ENCODE measurements at places on chromosomes 16 and 17.

DNA sequence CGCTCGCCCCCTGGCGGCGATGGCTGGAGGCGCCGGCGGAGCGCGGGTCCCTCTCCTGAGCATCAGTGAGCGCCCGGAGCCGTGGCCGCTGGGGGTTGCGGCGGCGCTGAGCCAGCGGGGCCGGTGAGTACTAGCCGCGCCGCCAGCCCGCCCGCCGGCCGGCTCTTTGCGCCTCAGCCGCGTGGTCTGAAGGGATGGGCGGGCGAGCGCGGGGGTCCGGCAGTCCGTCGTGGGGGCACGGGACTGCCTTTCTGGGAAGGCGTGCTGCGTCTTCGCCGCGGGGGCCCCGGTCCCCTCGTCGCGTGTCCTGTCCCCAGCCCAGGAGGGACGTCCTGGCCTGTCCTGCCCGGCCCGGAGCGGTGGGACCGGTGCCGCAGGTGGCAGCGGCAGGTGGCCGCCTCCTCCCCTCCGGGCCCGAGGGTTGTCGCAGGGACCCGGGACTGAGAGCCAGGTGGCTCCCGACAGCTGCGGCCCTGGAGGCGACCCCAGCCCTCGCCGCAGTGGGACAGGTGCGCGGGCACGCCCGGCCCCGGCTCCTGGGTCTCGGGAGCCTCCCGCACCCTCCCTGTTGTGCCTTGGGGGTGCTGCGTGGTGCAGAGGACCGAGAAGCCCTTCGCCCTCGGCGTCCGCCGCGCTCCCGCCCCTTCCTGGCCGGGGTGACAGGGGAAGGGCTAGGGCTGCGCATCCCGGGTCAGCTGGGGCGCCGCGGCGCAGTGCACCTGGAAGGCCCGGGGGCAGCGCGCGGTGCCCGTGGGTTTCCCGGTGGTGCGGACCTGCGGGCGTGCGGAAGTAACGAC is at the start of gene SPECC1:
TSS of gene SPECC1 (plus strand) at position 58 of the 797 bp plus-strand sequence. CDS start 87,293 bp downstream, outside the sequence.
- peak; percentile 90 for DNase-seq

DNA sequence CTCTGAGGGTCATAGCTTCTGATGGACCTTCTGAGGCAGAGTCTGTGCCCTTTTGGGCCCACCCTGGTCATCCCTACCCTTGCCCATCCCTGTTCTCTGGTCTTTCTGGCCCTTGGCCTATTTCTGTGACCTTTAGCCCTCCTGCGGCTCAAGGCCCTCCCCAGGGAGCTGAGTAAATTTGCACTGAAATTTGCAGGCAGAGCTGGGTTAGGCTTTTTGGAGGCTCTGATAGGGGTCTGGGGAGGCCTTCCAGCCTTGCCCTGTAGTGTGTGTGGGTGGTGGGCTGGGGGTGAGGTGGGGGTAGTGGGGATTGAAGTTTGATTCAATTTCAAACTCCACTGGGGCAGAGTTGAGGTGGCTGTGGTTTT is 17.8 kb downstream of the RARA start:
- DNase-seq = no peak

- no peak for DNase-seq
These were observed 124.5 kb upstream of the MAF start for GRCh38 chr16:79725051-79725450.

DNA sequence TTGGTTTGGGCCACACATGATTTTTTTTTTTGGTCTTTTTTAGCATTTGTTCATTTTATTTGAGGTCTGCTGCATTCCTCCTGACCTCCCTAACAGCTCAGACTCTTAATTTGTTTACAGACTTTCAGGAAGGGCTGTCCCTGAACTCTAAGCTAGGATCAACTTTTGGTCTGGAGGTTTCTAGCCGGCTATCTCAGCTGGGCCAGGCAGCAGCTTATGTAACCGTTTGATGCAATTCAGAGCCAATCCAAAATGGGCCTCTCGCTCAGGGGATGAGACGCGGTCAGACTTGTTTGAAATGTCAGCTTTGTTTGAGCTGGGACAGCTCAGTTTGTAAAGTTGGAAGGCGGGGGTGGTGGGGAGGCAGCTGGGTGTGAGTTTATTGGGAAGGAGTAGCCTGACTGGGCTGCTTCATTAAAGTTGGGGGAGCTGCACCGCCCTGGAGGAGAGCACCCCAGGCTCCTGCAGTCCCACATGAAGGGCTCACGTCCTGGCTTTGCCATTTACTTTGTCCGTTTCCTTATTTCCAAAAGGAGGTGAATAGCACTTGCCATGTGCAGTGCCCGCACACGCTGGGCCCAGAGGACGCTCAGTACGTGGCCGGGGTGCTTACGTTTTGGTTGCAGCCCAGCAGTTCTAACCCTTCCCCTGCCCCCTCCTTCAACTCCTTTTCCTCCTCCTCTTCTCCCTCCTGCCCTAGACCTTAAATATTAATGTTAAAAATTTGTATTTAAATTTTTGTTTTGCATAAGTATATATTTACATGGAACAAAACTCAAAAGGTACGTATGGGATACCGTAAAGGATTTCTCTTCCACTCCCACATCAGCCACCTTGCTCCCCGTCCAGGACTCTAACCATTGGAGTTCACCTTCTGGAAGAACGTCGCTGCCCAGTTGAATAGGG is 121.2 kb downstream of the SNX29 start:
- DNase-seq = no peak

DNA sequence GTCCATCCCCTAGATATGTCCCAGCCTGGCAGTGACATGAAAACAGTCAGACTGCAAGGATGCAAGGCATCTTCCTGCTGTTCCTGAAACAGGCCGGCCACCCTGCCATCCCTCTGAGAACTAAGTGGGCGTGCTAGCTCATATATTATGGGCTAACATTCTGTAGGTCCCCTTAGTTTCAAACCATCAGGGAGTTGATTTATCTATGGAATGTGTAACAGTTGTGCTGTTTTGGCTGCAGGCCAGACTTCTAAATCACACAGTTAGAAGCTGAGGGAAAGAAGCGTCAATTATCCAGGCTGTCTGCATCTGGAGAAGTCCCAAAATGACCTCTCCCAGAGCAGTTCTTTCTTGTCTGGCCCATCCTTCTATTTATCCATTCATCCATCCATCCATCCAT is 102.7 kb upstream of the DNAH9 start:
- no peak for DNase-seq

DNA sequence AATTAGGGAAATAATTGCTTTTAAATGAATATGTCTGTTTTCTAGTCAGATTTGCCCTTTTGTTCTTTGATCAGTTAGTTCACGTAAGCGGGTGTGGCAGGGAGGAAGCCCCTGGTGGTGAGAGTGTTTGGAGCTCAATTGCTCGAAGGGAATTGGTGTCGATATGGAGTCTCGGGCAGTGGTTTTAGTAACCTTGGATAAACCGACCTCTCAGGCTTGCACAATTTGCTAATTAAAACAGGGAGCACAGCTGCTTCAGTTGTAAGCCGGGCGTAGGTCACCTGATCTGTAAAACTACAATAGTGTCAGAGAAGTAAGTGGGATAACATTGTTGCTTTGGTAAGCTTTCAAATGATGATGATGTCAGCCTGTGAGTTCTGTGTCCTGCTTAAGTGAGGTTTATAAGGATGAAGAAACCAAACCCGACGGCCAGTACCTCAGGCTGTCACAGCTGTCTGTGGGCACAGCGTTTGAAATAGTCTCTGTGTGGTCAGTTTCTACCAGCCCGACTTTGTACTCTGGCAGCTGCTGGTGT is 2.9 kb downstream of the ZNF750 start:
- no peak for DNase-seq

DNA sequence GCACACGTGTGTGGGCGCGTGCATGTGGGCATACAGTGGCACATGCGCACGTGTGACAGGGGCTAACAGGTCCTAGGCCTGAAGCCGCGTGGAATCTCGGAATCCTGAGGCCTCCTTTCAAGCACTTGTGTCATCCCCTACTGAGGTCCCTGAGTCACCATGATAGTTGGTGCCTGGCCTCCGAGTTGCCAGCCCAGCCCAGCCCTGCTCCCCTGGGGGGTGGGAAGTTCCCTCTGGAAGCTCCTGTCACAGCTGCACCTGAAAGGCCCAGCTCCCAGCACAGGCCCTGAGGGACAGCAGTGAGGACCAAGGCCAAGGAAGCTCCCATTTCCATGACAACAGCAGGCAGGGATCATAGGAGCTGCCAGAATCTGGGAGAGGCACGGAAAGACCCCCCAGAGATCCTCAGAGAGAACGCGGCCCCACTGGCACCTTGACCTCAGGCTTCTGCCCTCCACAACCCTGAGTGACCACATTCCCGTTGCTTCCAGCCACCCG is 35.4 kb upstream of the ENPP7 start:
- no peak for DNase-seq

DNA sequence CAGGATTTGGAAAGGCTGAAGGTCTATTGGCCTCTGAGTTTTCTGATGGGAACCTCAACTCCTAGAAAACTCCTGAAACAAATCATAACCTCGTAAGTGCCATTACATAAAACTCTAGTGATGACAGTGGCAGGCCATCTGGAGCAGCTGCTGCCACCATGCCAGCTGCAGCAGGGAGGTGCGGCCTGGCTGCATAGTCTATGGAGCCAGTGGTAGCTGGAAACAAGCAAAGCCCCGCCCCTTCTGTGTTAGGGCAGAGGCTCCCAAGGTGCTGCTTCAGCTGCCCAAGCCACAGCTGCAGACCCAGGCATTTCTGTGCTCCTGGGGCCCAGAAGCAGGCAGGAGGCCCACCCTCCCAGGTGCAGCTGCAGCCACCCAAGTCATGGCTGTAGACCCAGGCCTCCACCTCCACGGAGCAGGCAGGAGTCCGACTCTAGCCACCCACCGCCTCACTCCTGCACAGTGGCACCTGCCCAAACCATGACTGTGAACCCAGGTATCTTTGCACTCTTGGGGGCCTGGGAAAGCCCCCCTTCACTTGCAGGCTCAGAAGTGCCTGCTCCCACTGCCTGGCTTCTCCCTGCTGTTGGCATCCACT is 254.1 kb upstream of the KCNJ16 start:
- no peak for DNase-seq

DNA sequence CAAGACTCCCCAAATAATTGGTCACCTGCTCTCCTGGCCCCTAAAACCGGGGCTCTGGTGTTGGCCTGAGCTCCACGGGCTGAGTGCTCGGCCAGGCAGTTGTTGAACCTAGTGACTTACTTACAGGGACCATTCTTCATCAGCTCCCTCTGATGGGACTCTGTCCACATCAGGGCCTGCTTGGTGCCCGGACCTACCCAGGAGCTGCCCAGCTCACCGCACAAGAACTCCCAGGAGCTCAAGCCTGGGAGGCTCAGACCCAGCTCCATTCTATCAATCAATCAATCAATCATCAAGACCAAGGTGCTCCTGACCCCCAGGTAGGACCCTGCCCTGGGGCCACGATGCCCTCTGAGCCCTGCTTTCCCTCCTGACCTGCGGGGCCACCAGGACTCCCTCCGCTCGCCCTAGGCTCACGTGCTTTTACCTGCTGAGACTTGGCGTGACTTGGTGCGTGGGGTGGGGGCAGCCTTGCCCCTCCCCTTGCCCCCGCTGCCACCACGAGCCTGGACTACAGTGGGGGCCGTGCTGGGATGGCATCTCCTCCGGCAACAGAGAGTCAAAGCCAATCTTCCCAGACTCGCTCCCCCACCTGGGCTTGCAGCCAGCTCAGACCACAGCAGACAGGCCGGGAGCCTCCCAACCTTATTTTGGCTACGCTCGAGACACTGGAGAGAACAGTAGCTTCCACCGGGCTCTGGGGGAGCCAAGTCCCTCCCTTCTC is 15.7 kb downstream of the IL34 start:
- DNase-seq = no peak

DNA sequence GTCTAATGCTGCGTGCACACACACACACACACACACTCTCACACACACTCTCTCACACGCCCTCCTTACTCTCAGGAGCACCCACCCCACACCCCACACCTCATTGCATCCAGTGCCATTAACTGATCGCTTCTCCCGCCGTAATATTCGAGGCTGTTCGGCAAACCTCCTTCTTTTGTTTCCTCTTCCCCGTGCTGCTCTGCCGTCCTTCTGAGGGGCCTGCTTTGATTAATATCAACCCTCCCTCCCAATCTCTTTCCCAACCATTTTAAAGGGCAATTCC is 156.2 kb upstream of the TNRC6C start:
- DNase-seq = no peak

- no peak for DNase-seq
These were observed 503 bp upstream of the TBX4 start for GRCh38 chr17:61451538-61452300.

DNA sequence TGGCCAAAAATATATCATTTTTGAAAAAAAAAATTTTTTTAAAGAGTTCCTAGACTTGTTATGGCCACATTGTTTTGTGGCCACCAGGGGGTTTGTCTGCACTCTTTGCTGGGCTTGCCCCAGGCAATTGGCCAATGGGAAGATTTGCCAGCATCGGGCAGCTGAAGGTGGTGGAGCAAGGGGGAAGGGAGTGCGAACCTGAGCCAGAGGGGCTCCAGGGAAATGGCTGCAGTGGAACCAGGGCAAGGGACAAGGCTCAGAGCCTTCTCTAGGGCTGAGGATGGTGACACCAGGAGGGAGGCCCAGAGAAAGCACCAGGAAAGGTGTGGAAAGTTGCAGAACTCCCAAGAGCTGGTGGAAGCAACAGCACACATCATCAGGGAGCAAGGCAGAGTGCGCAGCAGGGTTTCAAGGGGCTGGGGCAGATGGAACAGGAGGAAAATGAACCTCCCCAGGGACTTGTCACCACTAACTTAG is 15.5 kb upstream of the CMIP start:
- no peak for DNase-seq

GRCh38 chr16:19888834-19889233 is 4.2 kb upstream of the GPRC5B start:
- DNase-seq = no peak

GRCh38 chr17:19707728-19708221 is 8.6 kb downstream of the SLC47A2 start:
- no peak for DNase-seq

- DNase-seq = peak; percentile 88
These were observed 3.3 kb downstream of the PGS1 start for GRCh38 chr17:78381601-78382232.

- DNase-seq = no peak
These were observed 637 bp downstream of the DHRS11 start for GRCh38 chr17:36592316-36592715.

DNA sequence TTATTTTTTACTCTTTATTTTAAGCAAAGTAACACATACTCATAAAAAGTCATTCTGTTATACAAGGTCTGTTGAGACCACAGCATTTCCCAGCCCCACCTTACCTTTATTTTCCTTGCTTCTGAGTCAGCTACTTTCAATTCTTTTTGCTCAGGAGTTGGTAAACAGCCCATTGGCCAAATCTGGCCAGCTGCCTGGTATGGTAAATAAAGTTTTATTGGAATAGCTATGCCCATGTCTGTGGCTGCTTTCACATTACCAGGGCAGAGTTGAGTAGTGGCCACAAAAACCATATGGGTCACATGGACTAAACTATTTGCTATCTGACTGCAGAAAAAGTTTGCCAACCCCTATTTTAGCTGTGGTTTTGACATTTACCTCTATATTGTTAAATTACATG is 3.4 kb upstream of the NSRP1 start:
- DNase-seq = no peak

DNA sequence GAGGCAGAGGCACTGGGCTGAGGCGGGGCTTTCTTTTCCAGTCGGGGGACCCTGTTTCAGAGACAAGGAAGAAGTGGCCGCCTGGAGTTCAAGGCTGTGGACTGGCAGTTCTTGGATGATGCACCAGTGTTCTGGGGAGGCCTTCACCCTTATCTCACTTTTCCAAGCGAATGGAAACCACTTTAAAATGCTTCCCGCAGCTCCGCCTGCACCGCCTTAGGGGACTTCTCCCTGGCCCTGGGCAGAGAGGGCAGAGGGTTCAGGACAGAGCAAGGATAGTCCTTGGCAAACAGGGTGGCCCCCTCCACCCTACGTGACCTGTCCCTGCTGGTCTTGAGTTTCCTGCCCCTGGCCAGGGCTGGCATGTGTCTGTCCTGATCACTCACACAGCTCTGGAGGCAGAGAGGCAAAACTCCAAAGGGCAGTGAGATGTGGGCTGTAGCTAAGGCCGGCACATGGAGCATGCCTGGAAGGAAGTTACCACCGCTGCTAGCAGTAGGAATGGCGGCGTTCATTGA is 20.6 kb downstream of the RTN4RL1 start:
- DNase-seq = no peak
